ENCODE measurements at places on chromosomes 6 and 20. TPM values are rescaled to one million over a fixed set of nuclear protein-coding genes. Genes with fewer than 3 reads are reported as not detected.

GRCh38 chr20:50368813-50369224, 141.4 kb upstream of the PTPN1 start:
- no peak for DNase-seq
- H3K4me1 ChIP-seq = peaks cover 7% of the 10 kb centered on the region
- H3K4me3 ChIP-seq = no peak overlapping the region
- no peaks in the 10 kb centered on the region for H3K36me3 ChIP-seq
- no peak overlapping the region for H3K27ac ChIP-seq

CYP39A1 gene
- not detected for total RNA-seq

PDYN gene
- total RNA-seq = not detected

DNA sequence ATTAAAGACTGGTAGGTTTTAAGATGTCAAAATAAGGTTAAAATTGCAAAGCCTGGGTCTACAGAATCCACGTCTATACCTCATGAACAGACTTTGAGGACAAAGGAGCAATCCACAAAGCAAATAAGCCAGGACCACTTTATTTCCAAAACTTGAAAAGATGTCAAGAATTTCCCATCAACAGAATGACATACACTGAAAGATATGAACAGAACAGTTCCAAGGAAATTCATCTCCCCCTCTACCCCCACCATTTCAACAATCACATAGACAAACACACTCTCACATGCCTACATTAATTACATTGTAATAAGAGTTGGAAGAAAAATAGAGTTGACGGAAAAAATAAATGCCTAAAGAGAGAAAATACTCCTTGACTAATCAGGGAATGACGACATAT, 45.2 kb upstream of the NHSL1 start:
- no peak overlapping the region for H3K4me3 ChIP-seq
- H3K36me3 ChIP-seq = no peaks in the 10 kb centered on the region
- H3K4me1 ChIP-seq = peaks cover 2% of the 10 kb centered on the region
- H3K27ac ChIP-seq = no peak overlapping the region
- DNase-seq = no peak

- H3K36me3 ChIP-seq = no peaks in the 10 kb centered on the region
- H3K27me3 ChIP-seq = no peaks in the 10 kb centered on the region
- no peak overlapping the region for H3K4me3 ChIP-seq
- DNase-seq = no peak
- no peak overlapping the region for H3K27ac ChIP-seq
Observed at GRCh38 chr20:5181958-5182357, 55.1 kb downstream of the CDS2 start.
